Fibroblast of pulmonary artery (primary cell): ENCODE measurements at places on chromosomes 6 and 20.
A peak's percentile ranks its signal among the peaks of the same experiment; 100 is the strongest.

GRCh38 chr6:111818539-111819226 is 54.6 kb downstream of the FYN start:
- DNase-seq = no peak

GRCh38 chr20:62238569-62239277 is 402 bp downstream of the OSBPL2 start:
- DNase-seq = no peak

DNA sequence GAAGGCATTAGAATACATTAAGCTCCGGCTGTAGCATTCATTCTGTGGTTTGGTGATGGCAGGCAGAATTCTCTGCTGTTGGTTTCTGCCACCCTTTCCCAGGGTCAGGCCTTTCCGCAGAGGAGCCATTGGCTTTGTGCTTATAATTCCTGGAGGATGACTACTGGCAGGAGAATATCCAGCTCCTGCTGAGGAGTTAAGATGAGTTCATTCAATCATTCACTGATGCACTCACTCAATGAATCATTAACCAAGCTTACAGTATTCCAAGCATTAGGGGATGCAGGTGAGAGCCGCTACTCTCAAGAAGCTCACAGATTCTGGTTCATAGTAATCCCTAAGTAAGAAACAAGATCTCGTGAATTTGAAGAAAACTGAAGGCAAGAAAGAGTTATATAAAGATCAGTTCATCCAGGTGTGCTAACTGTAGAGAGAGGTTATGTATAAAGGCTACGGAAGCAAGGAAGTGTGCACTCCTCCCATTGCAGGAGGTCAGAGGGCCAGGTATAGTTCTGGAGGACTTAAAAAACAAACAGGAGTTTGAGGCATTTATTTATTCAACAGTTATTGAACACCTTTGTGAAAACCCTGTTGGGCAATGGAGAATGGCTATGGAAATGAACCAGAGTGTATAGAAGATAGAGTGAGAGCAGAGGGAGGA is 75.5 kb downstream of the HMGN3 start:
- no peak for DNase-seq

- no peak for DNase-seq
Observed at GRCh38 chr6:16654701-16655100, 106.6 kb downstream of the ATXN1 start.

GRCh38 chr6:108806665-108807064 is 41.6 kb upstream of the ARMC2 start:
- DNase-seq = no peak

DNA sequence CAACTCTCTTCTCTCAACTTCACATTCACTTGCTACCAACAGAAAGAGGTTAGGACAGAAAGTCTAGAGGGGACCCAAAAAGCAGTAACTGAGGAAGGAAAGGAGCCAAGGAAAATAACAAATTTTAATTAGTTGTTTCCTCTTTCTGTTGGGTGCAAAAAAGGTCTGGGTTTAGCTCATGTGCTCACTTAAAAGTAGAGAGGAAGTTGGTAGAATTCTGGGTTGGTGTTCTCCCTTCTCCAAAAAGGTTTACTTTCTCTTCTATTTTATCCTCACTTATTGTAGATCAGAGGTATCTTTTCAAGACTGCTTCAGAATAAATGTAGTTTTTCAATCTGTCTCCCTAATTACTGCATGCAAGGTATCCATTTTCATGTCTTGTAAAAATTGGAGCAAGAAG is 42.8 kb downstream of the MAP3K7 start:
- DNase-seq = no peak

GRCh38 chr6:132685009-132685408 is 26.0 kb upstream of the TAAR1 start:
- DNase-seq = no peak

DNA sequence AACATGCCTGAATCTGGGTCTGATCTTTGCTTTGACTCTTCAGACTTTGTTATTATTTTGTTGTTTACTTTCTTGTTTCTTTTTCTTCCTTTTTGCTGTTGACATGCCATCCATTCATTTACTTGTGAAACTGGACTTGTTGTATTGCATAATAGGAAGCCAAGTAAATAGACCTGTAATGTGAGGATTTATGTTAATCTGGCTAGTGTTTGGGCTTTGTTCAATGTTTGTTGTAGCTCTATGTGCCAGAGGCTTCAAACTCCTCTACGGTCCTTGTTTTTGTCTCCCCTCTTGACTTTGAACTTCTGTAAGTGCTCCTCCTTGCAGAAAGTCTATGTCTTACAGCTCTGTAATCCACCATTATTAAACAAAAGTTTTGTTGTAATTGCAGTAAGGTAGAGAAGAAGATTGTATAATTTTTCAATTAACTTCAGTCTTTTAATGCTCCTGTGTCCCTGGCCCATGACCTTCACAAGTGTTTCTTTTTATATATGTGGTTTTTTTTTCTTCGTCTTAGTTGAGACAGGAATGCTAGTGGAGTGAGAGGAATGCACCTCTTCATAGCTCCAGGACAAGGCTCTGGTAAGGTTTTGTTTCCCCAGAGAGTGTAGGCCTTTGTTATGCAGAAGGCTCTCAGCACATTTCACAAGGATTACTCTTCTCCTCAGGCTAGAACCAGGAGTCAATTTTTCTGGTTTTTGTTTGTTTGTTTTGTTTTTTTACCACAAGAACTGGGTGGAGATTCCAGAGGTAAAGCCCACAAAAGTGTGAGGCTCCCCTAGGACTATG is 1061.8 kb upstream of the CITED2 start:
- peak; percentile 73 for DNase-seq

DNA sequence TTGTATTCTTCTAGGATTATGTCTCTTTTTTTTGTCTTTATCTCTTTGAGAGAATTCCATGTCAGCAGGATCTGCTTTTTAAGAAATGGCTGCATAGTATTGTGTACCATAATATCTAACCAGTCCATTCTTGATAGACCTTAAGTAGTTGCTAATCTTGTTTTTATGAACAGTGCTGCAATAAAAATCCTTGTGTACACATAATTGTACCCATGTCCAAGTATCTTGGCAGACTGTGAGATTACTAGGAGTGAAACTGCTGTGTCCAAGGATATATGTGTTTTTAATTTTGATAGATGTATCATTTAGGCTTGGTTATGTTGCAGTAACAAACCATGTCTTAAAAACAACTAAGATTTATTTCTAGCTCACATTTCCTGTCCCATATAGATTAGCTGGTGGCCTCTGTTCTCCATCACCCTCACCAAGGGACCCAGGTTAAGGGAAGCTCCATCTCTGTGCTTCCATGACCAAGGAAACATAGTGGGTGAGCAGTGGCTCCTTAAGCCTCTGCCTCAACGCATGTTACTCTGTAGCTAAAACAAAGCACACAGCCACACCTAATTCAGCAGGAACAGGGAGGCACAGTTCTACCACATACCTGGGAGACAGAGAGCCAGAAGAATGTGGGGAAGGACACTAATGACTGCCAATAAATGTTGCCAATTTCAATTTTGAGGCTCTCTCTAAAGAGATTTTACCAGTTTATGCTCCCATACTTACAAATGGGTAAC is 12.1 kb upstream of the SUMO4 start:
- DNase-seq = no peak

DNA sequence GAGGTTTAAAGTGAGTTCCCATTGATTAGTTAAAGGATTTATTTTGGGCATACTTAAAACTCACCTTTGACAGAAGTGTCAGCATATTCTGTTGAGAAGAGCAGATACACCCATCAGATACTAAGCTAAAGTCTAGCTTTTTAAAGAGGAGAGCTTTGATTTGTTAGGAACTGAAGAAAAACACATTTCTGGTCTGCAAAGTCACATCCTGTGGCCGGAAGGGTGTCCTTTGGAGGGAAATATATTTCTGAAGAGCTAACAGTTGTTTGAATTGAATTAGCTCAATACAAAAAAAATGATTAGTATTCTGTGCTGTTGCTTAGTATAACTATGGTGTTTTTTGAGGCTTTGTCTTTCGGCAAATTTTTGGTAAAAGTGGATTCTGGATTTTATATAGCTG is 302.7 kb downstream of the RFPL4B start:
- no peak for DNase-seq

DNA sequence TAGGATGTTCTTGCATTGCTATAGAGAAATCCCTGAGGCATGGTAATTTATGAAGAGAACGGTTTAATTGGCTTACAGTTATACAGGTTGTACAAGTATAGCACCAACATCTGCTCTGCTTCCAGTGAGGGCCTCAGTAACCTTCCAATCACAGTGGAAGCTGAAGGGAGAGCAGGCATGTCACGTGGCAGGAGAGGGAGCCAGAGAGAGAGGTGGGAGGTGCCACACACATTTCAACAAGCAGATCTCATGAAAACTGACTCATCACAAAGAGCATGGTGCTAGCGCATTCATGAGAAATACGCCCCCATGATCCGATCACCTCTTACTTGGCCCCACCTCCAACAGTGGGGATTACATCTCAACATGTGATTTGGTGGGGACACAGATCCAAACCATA is 871.2 kb downstream of the TFAP2A start:
- no peak for DNase-seq

GRCh38 chr6:19991176-19991575 is 154.0 kb downstream of the ID4 start:
- DNase-seq = no peak

- no peak for DNase-seq
Observed at GRCh38 chr20:1309439-1309847, 19.5 kb downstream of the SDCBP2 start.

- DNase-seq = no peak
Observed at GRCh38 chr6:72547020-72547419, 74.8 kb upstream of the KCNQ5 start.

DNA sequence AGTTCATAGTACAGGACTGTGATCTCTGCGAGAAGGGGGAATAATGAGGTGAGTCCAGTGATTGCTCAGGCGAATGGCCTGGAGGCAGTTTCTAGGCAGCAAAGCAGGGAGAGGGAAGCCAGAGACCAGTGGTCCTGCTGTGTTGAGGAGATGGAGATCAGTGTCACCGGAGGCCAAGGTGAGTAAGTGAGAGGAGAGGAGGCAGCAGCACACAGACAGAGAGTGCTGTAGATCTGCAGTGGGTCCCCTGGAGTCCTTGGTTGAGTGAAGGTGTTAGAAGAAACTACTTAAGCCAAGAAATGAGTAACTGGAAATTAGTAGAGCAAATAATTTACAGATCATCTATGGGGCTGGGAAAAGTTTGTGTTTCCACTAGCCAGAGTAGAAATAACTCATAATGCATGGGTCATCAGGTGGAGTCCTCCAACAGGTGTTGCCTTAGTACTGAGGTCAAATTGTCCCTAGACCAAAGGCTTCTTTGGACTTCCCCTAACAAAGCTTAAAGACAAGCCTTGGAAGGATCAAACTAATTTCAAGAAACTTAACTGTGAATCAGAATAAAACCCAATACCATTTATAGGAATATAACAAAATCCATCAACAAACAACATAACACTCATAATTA is 13.6 kb downstream of the HEBP2 start:
- DNase-seq = no peak

GRCh38 chr6:22320750-22321149 is 23.9 kb upstream of the PRL start:
- DNase-seq = peak; percentile 67

DNA sequence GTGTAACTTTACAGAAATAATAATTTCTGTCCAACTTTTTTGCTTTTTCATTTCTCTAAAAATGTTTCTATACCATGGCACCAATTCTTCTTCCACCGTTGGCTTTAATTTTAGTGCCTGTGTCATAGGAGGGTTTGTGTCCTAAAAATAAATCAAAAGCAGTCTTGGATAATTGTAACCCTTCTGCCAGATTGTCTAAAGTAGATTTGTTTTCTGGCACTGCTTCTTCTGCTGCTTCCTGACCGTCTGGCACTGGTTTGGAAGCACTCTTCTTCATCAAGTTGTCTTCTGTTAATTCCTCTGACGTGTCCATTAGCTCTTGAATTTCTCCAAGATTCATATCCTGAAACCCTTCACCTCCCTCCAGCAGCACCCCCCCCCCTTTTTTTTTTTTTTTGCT is 33.1 kb downstream of the SCAF8 start:
- DNase-seq = no peak

DNA sequence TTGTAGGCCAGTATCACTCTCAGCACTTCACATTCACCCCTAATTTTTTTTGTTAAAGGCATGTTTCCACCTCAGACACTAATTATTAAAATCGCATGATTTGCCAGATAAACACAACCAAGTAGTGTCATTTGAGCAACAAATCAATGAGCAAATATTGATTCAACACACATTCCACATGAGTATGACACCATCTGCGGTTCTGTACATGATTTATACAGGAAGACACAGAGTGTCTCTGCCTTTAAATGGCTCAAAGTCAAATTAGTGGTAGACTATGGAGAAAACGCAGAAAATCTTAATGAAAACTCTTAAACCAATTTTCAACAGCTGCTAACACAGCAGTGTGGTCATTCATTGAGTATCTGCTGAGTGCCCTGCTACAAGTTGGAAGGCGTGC is 300.2 kb downstream of the SOX4 start:
- no peak for DNase-seq

DNA sequence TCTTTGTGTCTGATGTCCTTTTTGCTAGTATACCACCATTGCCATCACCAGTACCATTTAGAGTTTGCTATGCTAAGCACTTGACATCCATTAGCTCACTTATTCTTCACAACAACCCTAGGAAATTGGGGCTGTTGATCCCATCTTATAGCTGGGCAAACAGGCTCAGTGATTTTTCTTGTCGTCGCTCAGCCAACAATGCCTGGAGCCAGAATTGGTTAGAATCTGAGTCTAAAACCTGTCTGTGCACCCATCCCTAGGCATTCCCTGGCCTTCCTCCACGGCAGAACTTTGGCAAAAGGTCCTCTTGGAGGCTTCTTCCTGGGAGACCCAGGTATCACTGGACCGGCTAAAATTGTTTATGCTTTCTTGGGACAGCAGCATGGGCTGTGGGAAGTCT is 20.9 kb downstream of the PHF20 start:
- DNase-seq = no peak

GRCh38 chr20:54345821-54346220 is 129.6 kb upstream of the DOK5 start:
- peak; percentile 20 for DNase-seq
